Inflammatory macrophage treated with lipopolysaccharide for 4 hours (primary cell): ENCODE measurements at places on chromosomes 11 and 22.

GRCh38 chr11:1089738-1090599 lies 15.3 kb downstream of the MUC2 start:
- DNase-seq: no peak

DNA sequence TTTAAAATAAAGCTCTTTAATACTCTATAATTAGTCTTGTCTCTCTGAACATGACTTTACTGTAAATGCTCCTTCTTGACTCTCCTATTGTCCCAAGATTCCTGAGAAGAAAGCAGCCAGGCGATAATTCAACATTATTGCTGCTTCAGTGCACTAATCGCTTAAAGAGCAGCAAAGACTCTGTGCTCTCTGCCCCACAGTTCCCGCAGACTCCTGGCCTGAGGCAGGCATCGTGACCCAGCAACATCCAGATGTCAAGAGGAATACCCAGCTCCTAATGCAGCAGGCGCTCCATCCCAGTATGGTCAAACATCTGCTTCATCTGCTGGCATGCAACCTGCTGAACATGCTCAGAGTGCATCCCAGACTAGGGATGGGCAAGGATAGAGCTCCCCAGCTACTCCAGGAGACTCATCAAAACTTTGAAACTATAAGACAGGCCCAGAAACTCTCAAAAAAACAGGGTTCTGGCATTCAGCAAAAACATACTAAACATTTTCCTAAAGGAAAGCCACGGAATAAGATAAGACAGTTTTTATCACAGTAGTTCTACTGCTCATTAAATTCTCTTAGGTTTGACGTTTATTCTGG lies 270.0 kb downstream of the SOX6 start:
- no peak for DNase-seq

GRCh38 chr11:55658031-55658573 lies 3.9 kb upstream of the OR4C6 start:
- DNase-seq: no peak

GRCh38 chr11:34669458-34669857 lies 48.6 kb downstream of the EHF start:
- no peak for DNase-seq

DNA sequence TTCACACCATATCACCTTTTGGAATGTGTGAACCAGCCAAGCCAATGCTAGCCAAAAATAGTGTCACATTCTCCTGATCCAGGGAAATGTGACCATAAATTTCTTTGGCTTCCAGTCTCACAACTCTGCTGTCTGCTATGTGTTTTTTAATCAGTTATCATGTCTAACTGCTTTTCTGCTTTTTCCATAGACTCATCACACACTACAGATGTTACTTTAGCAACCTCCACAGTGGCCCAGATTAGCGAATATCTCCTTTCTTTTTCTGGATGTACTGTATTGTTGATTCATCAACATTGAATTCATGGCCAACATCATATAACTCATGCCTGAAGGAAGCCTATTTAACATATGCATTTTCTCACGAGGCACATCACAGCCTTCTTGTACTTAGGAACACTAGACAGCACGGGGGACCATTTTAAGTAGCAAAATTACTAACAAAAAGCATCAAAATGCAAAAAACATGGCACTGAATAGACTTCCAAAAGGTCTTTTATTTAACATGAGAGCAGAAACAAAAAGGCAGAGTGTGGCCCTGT lies 73.1 kb upstream of the POU2AF2 start:
- DNase-seq: no peak

- peak; percentile 13 for DNase-seq
Observed at GRCh38 chr11:119964136-119965025, 173.5 kb downstream of the TRIM29 start.

- DNase-seq: no peak
Observed at GRCh38 chr11:73539506-73540084, 58.3 kb downstream of the FAM168A start.

DNA sequence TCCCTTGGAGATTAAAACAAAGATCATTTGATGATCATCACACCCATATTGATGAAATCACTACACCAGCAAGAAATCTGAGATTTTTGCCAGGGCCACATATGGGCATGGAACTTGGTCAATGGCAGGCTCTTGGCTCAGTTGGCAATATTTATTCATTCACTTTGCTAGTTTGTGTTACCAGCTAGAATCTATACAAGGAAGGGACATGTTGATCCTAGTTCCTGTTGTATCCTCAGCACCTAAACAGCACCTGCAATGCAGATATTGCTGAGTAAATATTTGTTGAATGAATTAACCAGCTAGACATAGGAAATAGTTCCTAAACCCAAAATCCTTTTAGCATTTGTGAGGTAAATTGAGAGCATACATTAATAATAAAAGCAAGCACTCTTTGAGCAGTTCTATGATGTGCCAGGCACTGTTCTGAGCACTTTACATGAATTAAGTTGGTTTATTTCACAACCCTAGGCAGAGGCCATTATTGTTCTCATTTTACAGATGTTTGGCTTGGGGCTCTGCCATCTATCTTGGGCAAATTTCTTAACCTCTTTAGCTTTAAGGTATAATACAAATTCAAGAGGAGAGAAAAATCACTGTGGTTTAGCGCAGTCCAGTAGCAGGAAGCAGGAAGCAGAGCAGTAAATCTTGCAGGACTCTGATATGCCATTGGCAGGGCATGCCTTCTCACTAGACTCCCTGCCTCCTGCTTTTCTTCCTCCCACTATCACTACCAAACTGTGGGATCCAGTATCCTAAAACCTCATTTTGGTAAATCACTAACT lies 1.6 kb downstream of the TRIM68 start:
- DNase-seq: no peak

- no peak for DNase-seq
Observed at GRCh38 chr11:122367809-122368231, 251.8 kb upstream of the BLID start.

DNA sequence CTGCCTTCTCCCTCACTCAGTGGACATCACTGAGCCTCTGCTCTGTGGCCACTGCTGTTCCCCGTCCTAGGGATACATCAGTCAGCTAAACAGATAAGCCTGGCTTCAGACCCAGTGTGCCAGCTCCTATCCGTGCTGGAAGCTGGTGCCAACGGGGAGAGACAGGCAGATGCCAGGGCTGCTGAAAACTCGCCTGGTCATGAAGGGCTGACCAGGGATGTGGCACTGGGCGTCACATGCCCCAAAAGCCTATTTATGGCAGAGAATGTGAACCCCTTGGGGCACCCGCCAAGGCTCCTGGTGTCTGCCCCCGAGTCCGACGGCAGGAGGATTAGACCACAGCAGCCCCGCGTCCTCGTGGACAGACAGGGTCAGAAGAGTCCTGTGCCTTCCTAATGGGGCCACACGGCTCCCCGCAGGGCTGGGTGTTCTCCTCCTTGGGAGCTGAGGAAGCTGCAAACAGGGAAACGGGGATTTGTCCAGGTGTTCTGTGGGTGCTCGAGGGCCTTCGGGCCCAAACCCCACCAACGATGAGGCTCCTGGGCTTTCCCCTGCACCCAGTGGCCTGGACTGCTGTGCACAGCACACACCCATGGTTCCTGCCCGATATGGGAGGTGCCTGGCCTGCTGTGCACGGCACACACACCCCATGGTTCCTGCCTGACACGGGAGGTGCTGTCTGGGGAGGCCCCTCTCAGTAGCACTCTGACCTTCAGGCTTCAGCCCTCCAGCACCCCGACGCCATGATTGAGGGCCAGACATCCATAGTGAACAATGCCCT lies 19.9 kb downstream of the ANO1 start:
- DNase-seq: no peak

DNA sequence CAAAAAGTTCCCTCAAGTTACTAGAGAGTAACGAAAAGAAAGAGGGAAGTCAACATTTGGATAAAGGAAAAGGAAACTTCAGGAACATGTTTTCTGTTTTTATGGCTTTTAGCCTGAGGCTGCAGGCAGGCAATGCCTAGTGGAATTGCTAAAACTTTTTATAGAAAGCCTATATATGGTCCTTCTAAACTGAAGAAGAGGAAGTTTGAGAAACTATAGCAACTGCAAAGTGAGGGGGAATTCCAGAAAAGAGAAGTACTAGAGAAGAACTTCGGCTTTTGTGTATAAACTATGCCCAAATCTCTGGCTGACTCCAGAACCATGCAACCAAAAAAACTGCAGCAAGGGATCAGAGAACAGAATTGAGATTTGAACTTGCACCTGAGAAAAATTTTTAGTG lies 74.3 kb upstream of the ARHGAP42 start:
- peak; percentile 30 for DNase-seq

DNA sequence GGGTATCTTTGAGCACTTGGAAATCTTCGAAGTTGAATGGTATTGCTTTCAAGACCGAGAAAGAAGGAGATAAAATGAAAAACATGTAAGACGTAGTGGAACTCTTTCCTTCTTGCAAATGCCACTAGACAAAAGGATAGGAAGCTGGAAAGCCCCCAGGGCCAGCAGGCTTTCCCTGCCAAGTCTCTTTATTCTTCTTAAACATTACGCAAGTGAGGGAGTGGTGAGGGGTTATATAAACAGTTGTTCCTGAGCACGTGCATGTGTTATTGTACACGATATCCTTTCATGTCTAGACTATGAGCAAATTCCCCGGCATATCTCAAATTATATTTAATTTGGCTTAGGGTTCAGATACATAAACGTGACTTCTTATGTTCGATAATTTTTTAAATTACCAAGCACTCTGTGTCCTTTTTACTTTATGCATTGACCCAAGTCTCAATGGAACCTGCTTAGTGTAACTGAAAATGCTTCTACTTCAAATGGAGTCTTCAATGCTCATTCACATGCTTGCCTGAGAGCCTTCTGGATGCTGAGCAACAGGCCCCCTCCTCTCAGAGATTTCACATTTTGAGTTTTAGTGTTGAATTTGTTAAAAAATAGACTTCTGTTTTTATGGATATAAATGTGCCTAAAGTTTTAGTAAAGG lies 59.0 kb downstream of the PPP2R1B start:
- DNase-seq: no peak

GRCh38 chr22:20430720-20431510 lies 6.7 kb downstream of the SCARF2 start:
- DNase-seq: peak; percentile 65

DNA sequence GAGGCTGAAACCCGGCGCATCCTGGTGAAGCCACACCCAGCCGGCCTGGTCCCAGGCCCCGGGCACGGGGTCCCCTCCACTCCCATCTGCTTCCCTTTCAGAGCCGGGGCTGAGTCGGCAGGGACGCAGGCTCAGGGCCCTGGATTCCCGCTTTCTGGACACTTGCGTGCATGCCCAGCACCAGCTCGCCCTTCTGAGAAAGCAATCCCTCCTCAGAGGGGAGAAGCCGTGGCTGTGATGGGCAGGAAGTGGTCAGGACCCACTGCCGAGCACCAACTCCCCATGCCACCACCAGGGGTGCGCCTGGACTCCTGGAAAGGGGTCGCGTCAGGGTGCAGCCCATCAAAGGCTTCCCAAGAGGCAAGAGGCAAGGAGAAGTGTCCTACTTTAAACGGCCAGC lies 15.1 kb downstream of the CDKN1C start:
- DNase-seq: no peak

GRCh38 chr11:57072640-57073039 lies 83.9 kb downstream of the OR5AK2 start:
- no peak for DNase-seq

- DNase-seq: no peak
Observed at GRCh38 chr11:60945295-60945667, 6.7 kb downstream of the SLC15A3 start.

- DNase-seq: no peak
Observed at GRCh38 chr22:31332886-31333285, 13.3 kb downstream of the PATZ1 start.

GRCh38 chr11:125902277-125902926 lies 604 bp downstream of the PUS3 start:
- no peak for DNase-seq

- no peak for DNase-seq
Observed at GRCh38 chr11:92845805-92846204, 123.6 kb upstream of the MTNR1B start.

DNA sequence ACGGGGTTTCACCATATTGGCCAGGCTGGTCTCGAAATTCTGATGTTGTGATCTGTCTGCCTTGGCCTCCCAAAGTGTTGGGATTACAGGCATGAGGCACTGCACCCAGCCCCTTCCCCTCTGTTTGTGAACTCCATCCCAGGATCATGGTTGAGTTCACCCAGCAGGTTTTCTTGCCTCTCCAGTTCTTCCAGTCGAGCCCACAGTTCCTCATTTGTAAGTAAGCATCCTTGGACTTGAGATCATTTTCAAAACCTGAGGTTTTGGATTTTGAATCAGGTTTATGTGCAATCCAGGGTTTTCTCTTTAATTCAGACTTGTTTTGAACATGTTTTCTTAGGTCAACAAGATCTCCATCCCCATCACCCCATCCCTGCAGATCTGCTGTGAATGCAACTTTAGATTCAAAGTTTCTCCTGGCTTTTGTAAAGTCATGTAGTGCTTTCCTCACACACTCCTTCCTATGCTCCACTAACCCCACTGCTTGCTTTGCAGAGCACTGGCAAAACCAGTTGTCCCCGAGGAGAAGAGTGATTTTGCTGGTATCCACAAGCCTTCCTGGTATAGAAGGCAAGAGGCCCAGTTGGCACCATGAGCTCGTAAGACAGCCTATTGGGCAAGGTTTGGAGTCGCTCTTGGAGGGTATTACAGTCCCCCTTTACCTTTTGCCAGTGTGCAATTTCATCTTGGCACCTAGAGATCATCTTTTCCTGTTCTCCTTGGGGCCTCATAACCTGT lies 14.7 kb upstream of the VPREB1 start:
- DNase-seq: no peak

DNA sequence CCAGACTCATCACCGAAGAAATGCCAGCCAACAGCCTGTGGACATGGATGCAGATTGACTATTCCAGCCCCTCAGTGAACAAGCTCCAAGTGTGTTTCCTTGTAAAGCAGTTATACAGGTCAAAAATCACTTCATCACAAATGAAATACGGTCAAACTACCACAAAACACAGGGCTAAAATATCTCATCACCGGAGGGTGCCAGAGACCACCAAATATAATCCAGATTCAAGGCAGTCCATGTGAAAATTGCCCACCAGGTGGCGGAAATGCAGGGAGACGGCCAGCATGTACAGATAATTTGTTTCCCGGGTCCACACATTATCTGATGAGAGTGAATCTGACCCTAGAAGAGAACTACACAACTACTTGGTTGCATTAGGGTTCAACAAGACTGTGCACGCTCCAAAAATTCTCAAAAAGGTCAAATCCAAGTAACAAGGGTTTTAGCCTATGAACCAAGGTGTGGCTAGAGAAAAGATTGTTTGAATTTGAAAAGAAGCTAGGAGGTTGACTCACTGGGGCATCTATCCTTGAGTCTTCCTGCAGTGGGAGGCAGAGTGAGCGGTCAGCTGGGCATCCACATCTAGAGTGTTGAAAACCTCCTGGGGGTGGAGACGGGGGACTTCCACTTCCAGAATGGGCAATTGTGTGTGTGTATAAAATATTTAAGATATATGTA lies 71.7 kb downstream of the IGLL5 start:
- peak; percentile 63 for DNase-seq
